ENCODE measurements at places on chromosomes 1 and 21. TPM values are rescaled to one million over a fixed set of nuclear protein-coding genes. Genes with fewer than 3 reads are reported as not detected.

The AJAP1 gene
- total RNA-seq: not detected

The SLC9A1 gene
- total RNA-seq: 2.9 TPM

The POMGNT1 gene
- 33.9 TPM for total RNA-seq

The ERICH3 gene
- not detected for total RNA-seq

The ILDR2 gene
- 0.17 TPM for total RNA-seq

The IL22RA1 gene
- 2.1 TPM for total RNA-seq

The OLFML2B gene
- not detected for total RNA-seq

The LY9 gene
- total RNA-seq: not detected

The GUCA2A gene
- not detected for total RNA-seq

The CFAP141 gene
- total RNA-seq: not detected

The SPRR2B gene
- not detected for total RNA-seq

Data from HepG2 (cell line).